ENCODE measurements at places on chromosomes 3 and 15. TPM values are rescaled to one million over a fixed set of nuclear protein-coding genes. Genes with fewer than 3 reads are reported as not detected.

WDR93 gene
- total RNA-seq, result not detected

CD96 gene
- 39.0 TPM for total RNA-seq

AGTR1 gene
- not detected for total RNA-seq

- DNase-seq, result no peak
These were observed at the start of gene LAMB2 for GRCh38 chr3:49132437-49133225. Gene LAMB2 (minus strand): TSS chr3:49133050. CDS start chr3:49132867, 183 bp downstream.

GRCh38 chr3:188082450-188082849, 71.5 kb upstream of the LPP start:
- DNase-seq, result no peak

- DNase-seq, result no peak
These were observed 271.7 kb upstream of the MEIS2 start for GRCh38 chr15:37372064-37372463.
